Stimulated activated CD8-positive, alpha-beta memory T cell treated with anti-CD3 and anti-CD28 coated beads, Interleukin-2, amount 100 ng/mL, for 1 hour (primary cell): ENCODE measurements at places on chromosomes 5 and 9.

DNA sequence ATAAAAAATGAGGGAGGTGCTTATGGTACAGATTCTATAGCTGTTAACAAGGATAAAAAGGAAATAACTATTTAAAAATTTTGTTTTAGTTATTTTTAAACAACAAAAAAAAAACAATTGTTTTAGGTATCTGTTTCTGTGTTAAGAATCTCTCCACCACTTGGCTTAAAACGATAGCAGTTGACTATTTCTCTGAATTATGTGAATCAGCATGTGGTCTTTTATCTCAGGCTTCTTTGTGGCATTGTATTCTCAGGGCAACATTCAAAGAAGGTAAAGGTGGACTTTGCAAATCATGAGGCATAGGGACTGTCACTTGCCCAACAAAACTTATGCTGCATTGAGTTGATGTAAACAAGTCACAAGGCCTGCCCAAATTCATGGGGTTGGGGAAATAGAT, 55.2 kb downstream of the ERBIN start:
- no peak for DNase-seq

- no peak for DNase-seq
Observed at GRCh38 chr5:171454549-171454948, 35.1 kb downstream of the FGF18 start.

DNA sequence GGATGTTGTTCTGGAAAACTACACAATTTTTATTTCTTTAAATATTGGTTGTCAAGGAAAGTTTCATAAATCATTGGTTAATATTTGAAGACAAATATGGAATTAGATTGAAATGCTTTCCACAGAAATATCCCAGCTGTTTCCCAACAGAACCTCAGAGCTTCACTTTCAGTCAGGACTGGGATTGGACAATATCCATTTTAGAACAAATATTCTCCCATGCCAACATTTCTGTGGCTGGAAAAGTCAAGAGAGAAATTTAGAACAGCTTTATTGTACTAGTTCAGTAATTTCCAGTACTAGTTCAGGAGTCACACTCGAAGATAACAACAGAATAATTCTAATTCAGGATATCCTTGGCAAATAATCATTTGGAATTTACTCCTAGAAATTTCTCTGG, 116.1 kb upstream of the TUT7 start:
- no peak for DNase-seq

GRCh38 chr5:127766676-127767335, 63.6 kb downstream of the CCDC192 start:
- no peak for DNase-seq

DNA sequence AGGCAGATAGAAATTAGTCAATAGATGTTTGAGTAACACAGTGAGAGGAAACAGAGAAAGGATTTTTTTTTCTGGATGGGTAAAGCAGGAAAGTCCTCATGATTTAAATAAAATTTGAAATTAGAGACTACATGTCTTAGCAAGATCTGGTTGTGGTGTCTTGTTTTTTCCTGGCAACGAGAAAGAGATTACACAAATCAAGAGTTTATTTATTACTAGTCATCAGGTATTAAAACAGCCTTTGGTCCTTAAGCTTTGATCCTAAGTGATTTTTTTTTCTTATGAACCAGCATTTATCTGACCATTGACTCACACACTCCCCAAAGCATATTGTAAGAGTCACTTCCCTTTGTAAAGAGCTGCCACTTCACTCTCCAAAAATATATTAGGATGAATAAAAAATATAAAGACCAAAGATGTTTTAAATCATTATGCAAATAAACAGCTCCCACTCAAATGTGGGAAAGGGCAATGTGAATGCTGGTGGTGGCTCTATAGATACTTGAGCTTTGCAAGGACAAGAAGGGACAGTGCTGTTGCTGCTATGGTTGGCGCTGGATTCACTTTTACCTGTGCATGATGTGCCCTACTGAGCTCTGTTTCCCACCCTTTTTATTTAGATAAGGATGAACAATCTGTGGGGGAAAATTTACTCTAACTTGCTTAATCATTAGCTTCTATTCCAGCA, 1726.5 kb downstream of the MAT2B start:
- no peak for DNase-seq

DNA sequence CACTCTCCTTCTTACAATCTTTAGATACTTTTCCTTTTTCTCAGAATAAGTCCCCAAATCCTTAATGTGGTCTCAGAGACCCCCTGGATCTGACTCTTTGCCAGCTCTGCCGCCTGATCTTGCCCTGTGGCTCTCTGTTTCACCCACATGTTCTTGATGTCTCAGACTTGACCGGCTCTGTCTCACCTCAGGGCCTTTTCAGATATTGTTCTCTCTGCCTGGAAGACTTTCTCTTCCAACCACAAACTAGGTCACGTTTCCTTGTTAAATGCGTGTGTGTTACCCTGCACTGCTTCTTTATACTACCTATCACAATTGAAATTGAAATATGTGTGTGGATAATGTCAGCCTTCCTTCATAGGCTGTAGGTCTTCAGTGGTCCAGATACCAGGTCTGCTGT, 265.4 kb upstream of the NUDT12 start:
- DNase-seq: no peak
